Heart left ventricle (tissue), 16 donors: ENCODE measurements at places on chromosomes 11 and 22.

DNA sequence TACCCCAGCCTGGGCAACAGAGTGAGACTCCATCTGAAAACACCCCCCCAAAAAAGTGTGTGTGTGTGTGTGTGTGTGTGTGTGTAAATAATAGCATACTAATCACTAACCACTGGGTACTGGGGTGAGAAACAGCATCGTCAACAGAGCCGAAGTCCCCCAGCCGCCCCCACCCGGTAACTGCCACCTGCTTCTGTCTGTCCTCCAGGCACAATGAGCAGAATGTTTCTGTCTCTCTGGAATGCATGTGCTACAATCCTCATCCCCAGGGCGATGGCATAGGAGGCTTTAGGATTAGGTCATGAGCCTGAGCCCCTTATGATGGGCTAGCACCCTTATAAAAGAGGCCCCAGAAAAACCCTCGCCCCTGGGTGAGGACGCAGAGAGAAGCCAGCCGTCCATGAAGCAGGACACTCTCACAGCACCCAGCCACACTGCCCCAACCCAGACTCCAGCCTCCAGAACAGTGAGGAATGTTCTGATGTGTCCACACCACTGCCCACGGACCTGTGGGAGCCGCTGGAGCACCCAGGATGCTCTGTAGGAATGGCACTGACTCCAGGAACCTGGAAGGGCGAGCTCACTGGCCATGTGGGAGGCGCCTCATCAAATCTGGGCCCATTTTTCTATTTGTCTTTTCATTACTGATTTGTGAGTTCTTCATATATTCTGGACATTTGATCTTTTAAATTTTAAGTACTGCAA, 9.9 kb downstream of the TTLL8 start:
- no peak for DNase-seq

- peak; percentile 85 for DNase-seq
These were observed 1.8 kb downstream of the SRSF8 start for GRCh38 chr11:95068549-95068948.

DNA sequence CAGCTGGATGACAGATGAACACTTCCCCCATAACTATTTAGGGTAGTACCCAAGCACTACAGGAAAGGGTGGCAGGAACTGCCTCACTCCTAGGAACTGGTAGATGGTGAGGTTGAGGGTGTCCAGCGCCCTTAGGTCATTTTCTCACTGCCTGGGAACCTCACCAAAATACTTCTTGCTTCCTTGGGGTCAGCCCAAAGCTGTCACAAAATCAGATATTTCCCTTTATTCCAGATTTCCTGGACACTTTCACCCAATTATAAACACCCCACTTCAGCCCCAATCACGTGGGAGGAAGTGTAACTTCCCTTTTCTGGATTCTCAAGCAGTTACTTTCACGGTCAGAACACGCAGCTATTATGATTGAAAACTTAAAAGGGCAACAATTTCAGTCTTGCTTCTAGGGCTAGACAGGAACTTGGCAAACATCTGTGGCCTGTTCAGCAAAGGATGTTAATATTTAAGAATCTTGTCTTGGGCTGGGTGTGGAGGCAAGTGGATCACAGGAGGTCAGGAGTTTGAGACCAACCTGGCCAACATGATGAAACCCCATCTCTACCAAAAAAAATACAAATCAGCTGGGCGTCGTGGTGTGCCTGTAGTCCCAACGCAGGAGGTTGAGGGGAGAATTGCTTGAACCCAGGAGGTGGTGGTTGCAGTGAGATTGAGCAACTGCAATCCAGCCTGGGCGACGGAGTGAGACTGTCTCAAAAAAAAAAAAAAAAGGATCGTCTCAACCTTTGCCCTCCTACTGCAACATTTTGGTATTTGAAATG, 4.0 kb downstream of the FTH1 start:
- DNase-seq: no peak

GRCh38 chr11:64165481-64165841, 452 bp downstream of the MACROD1 start:
- no peak for DNase-seq

DNA sequence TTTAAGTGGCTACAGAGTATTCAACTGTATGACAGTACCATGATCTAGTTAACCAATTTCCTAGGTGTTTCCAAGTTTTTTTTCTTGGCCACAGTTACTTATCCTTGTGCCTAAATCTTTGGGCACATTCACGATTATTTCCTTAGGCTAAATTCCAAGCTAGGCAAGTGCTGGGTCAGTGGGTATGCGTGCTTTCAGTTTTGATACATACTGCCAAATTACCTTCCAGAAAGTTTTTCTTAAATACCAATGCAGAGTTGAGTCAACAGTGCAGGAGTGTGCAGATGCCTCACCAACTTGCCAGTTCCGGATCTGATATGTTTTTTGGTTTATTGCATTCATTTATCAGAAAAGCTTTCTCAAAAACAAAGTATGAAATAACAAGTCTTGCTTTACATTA, 67.9 kb upstream of the OR4B1 start:
- no peak for DNase-seq

DNA sequence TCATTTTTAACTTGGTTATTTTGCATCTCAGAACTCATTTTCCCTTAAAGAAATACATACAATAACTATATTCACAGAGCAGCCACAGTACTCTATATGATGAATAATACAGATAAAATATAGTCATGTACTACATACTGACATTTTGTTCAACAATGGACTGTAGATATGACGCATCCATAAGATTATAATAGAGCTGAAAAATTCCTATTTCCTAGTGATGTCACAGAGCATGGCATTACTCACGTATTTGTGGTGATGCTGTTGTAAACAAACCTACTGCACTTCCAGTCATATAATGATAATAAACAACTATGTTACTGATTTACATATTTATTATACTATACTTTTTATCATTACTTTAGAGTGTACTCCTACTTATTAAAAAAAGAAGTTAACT, 38.7 kb downstream of the NARS2 start:
- no peak for DNase-seq

DNA sequence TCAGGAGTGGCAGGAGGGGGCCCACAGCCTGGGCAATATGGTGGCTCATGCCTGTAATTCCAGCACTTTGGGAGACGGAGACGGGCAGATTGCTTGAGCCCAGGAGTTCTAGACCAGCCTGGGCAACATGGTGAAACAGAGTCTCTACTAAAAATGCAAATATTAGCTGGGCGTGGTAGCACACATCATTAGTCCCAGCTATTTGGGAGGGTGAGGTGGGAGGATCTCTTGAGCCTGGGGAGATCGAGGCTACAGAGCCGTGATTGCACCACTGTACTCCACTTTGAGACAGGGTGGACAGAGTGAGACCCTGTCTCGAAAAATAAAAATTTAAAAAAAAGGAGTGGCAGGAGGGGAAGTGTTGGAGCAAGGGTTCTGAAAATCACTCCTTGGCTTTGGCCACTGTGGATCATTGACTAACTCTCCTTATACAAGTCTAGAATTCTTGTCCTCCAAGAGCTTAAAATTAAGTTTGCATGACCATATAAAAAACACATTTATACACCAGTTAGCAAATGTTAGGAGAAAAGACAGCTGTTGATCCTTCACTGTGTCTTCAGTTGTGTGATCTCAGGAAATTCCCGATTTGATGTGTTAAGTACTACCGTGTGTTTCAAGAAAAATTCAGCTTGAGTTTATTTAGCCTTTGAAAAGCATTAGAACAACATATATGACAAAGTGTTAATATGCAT, 2.3 kb upstream of the WEE1 start:
- DNase-seq: no peak

DNA sequence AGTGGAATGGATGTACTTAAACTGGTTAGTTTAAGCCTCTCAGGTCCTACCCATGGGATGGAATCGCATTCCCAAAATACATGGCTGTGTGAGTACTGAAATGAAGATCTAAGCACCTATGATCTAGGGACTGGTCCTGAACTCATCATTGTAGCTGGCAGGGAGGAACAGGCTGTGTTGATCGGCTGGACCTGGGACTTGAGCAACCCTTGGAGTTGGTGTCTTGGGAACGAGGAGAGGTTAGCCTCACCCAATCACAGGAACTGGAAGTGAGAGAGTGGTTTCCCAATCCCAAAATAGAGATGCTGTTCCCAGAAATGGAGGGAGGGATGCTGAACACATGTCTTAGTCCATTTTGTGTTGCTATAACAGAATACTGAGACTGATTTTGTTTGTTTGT, 16.4 kb upstream of the ASCC2 start:
- no peak for DNase-seq

GRCh38 chr22:45196308-45196707, 32.6 kb downstream of the NUP50 start:
- DNase-seq: no peak

- DNase-seq: no peak
These were observed 4.3 kb downstream of the SIAE start for GRCh38 chr11:124669193-124669592.

GRCh38 chr11:69658626-69659450, 16.3 kb downstream of the LTO1 start:
- peak; percentile 28 for DNase-seq

DNA sequence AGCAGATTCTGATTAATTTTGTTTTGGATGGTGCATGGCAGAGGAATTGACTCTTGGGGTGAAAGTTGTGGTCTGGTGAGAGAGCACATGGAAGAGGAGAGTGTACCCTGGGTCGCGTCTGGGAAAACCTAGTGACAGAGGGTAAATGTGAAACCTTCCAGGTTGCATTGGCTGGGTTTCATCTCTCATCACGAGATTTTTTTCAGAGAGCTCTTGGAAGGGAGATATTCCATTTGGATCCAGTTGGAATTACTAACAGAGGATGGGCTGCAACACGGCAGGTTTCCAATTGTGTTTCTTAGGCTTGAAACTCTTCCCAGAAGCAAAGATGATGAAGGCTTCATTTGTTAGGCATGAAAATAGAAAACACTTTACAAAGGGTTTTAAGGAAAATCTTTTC, 109.7 kb upstream of the MTMR2 start:
- no peak for DNase-seq

DNA sequence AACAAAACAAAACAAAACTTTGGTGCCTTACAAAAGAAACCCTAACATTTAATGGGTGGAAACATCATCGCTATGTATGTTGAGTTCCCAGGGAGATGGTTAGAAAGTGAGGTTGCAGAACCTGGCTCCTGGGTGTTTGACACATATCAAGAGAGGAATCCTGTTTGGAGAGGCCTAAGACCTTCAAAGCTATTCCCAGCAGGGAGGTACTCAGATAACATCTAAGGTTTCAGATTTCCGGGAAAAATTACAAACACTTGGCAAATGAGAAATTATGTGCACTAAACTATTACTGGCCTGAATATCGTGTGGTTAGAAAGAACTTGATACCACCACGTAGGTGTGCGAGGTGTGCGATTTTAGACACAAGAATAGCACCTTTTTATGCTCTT, 18.5 kb downstream of the TRIM5 start:
- DNase-seq: no peak

GRCh38 chr11:35911616-35912165, 32.2 kb upstream of the LDLRAD3 start:
- DNase-seq: no peak

DNA sequence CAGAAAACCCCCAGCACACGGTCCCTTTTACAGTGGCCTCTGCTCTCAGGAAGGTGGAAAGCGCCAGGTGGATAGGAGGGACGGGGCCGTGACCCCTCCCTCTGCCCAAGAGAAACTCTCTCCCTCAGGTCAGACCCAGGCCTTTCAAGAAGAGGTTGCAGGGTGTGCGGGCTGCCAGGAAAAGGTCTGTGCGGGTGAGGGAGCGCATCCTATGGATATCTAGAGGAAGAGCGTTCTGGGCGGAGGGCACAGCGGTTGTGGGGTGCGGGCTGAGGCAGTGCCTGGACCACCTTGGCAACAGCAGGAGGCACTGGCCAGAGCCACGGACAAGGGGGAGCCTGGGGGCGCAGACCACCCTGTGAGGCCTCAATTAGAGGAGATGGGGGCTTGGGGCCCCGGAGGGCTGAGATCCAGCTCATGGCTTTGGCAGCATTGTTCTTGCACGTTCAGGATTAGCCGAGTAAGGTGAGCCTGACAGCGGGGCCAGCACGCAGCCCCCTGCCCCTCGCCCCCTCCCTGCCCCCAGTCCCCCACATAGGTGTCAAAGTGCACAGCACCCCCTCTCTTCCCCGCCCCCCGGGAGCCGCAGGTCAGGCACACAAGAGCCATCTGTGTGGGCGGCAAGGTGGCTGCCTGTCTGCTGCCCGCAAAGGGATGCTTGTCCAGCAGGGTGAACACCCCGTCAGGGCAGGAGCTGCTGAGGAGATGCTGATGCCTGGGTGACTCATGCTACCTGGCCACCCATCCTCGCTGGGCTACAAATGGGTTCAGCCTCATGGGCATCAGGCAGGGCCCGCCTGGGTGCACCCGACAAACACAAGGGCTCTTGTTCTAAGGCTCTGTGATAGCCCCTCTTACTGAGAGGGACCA, 92.8 kb upstream of the KCNQ1OT1 start:
- peak; percentile 7 for DNase-seq

GRCh38 chr11:119468511-119468910, 45.5 kb upstream of the THY1 start:
- DNase-seq: no peak

DNA sequence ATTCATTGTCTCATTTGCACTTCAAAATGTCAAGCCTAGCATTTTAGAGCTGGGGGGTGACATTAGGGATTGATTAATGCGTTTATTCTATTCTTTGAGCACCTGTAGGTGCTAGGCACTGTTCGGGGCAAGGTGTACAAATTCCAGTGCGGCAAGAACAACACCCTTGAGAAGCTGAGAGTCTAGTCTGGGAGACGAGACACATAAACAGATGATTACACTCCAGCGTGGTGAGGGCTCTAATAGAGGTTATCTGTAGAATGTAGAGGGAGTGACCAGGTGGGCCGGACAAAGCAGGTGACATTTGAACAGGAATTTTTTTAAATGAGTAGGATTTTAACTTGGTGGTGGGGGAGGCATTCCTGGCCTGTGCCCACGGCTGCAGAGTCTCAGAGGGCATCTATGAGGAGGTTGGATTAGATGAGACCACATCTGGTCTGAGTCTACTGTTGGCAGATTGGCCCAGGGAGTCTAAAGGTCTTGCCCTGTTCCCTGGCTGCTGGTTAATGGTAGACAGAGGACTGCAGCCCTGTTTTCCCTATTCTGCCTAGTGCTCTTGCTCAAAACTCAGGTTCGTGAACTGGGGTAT, 970 bp downstream of the CAT start:
- no peak for DNase-seq

DNA sequence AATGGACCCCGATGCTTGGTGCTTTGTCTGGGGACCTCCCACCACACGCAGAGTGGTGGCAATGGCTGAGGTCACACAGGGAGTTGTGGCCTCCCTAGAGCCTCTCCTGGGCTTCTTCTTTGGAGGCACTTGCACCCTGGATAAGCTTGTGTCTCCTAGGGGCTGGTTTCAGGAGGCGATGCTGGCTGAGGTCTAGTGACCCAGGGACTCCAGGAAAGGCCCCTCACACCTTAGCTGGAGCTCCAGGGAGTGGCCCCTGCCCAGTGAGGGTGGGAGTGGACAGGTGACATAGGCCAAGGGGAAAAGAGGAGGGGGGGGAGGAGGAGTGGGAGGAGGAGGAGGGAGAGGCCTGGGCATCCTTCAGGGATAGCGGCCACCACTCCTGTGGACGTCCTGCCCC, 810 bp downstream of the IGLL1 start:
- no peak for DNase-seq
